ENCODE measurements at places on chromosomes 16 and 17.

DNA sequence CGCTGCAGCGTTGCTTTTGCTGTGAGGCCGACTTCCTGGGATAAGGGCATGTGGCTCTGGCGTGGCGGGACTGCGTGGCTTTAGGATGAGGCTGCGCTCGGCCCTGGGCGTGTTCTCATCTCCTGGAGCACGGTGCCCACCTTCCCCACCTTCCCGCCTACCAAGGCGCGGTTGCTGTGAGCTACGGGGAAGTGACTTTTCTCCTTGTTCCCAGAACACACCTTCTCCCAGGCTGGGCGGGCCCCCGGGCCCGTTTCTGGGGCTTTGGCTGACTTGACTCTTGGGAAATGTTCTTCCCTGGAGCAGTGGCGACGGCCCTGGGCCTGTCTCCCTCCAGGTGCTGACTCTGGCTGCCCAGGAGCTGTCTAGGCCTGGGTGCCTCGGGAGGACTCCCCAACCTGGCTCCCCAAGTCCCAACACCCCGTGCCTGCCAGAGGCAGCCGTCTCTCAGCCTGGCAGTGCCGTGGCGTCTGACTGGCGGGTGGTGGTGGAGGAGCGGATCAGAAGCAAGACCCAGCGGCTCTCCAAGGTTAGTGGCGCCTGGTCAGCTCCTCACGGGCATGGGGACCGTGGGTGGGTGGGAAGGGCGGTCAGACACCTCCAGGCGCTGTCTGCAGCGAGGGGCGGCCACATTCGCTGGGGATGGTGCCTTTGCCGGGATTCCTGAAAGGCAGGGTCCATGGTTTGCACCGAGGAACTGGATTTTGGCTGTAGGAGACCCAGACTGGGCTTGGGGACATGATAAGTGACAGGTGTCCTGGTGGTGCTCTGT lies 12.1 kb downstream of the TELO2 start:
- H3K4me3 ChIP-seq: no peak overlapping the region
- peaks cover 91% of the 10 kb centered on the region for H3K36me3 ChIP-seq
- H3K27me3 ChIP-seq: no peaks in the 10 kb centered on the region

DNA sequence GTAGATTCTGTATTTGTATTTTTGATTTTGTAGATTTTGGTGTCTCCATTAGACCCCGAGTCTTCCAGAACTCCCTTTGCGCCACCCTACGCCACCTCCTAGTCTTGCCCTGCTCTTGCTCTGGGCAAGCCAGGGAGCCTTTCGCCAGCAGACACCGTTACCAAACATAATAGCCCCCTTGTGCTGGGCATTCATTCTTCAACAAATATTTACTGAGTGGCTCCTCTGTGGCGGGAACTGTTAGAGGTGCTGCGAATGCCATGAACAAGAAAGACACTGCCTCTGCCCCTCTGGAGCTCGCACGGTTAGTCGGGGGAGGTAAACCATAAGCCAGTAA lies 841 bp upstream of the GPT2 start:
- no peak for DNase-seq
- peak overlapping the region; percentile 93 for H3K4me3 ChIP-seq
- peaks cover 20% of the 10 kb centered on the region for H3K4me1 ChIP-seq
- peak overlapping the region; percentile 75 for H3K27ac ChIP-seq
- H3K36me3 ChIP-seq: no peaks in the 10 kb centered on the region

DNA sequence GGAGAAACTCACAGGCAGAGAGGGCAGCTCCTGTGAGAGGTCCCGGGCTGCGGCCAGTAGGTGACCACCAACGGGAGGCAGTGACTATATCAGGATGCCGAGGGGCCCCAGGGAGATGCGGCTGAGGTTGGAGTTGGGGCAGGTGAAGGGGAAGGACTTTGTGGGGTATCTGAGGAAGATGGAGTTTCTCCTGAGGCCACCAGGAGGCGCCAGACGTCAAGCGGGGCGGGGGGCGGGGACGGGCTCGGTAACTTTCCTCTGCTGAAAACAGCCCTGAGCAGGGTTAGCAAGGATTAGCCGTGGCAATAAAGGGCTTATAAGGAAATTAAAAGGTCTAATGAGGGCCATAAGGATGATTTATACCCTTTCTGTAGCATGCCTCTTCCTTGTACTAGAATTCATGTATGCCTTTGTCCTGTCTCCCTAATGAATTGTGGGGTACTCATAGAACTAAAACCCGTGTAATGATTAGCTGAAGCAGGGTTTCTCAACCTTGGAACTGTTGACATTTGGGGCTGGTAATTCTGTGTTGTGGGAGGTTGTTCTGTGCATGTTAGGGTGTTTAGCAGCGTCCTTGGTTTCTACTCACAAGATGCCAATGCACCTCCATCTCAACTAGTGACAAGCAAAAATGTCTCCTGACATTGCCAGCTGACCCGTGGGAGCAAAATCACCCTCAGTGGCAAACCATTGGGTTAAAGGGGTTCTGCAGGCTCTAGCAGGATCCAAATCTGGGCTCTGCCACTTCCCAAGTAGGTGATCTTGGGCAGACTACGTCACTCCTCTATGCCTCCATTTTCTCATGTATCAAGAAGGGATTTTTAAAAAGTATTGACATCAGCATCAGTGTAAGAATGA lies 74.8 kb upstream of the GRIN2A start:
- H3K36me3 ChIP-seq: no peaks in the 10 kb centered on the region
- no peak overlapping the region for H3K4me3 ChIP-seq
- H3K4me1 ChIP-seq: no peaks in the 10 kb centered on the region
- no peak overlapping the region for H3K27ac ChIP-seq

DNA sequence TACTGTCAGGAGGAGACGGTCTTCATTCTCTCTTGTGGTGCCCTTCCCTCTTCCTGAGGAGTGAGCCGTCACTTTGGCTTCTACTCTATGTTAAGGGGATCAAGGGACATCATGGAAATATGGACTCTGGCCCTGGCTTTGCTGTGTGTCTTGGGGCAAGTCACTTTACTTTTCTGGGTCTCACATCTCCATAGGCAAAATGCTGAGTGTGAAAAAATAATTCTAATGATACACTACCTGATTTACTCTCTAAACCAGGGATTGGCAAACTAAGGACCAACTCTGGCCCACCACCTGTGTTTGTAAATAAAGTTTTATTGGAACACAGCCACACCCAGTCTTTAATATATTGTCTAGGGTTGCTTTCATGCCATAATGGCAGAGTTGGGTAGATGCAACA lies 548.7 kb upstream of the CDH5 start:
- no peaks in the 10 kb centered on the region for H3K36me3 ChIP-seq
- peak; percentile 26 for DNase-seq
- H3K4me3 ChIP-seq: no peak overlapping the region

GRCh38 chr17:48997103-48997826 lies at the start of gene IGF2BP1:
Gene IGF2BP1 (plus strand): TSS chr17:48997385. CDS start chr17:48997746, 361 bp downstream.
- H3K27me3 ChIP-seq: peaks cover 84% of the 10 kb centered on the region
- H3K4me3 ChIP-seq: peak within 1 kb of the TSS; percentile 45
- H3K27ac ChIP-seq: no peak within 1 kb of the TSS
- H3K4me1 ChIP-seq: peaks cover 33% of the 10 kb centered on the region
- no peaks in the 10 kb centered on the region for H3K36me3 ChIP-seq

- H3K4me3 ChIP-seq: no peak overlapping the region
- DNase-seq: no peak
- H3K36me3 ChIP-seq: no peaks in the 10 kb centered on the region
- no peaks in the 10 kb centered on the region for H3K27me3 ChIP-seq
- no peak overlapping the region for H3K27ac ChIP-seq
- no peaks in the 10 kb centered on the region for H3K4me1 ChIP-seq
Observed at GRCh38 chr17:70563281-70563820, 394.0 kb downstream of the KCNJ2 start.

DNA sequence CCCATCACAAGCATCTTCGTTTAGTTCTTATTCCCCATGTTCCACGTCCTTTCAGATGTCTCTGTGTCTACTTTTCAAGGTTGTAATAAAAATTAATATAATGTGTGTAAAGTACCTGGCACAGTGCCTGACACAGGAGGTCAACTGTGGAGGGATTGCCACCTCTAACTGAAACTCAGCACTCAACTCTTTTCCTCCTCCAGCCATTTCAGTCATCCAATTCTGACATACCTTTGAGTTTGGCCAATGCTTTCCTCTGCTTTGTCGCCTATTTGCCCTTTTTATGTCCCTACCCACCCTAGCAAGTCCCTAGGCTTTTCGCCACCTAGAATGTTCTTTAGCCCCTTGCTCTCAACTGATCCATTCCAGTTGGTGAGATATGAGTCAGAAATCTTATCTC lies 1.6 kb downstream of the UBE2Z start:
- H3K27me3 ChIP-seq: no peaks in the 10 kb centered on the region
- H3K36me3 ChIP-seq: peaks cover 42% of the 10 kb centered on the region
- DNase-seq: no peak

DNA sequence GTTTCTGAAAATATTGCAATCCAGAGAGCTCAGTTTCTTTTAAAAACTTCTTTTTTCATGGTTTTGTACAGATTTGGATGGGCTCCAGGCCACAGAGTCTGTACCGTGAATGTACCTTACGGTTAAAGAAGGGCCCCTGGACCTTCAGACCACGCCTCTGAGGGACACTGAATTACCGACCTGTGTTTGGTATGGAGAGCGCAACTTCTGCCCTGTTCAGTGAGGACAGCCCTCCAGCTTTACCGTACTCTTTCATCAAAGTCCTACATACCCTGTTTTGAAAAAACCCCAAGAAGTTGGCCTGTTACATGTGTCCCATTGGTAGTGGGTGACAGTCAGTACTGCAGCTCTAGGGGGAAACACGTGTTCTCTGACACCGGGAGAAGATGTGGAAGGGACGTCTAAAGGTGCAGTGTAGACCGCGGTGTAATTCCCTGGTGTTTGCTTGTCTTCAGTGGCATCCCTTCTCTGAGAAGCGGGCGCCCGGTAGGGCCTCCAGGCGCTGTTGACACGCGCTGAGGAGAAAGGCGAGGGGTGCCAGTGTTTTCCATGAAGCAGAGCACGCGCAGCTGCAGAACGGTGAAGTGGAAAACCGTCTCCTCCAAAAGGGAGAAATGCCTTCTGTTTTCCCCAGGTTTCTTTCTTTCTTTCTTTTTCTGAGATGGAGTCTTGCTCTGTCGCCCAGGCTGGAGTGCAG lies 6.2 kb downstream of the PGS1 start:
- H3K4me1 ChIP-seq: peaks cover 96% of the 10 kb centered on the region
- DNase-seq: no peak
- no peaks in the 10 kb centered on the region for H3K27me3 ChIP-seq
- H3K36me3 ChIP-seq: no peaks in the 10 kb centered on the region

- no peak overlapping the region for H3K27ac ChIP-seq
- no peaks in the 10 kb centered on the region for H3K27me3 ChIP-seq
- DNase-seq: no peak
Observed at GRCh38 chr16:4404967-4405696, 11.3 kb downstream of the CORO7 start.

- no peak overlapping the region for H3K27ac ChIP-seq
- DNase-seq: no peak
- H3K4me3 ChIP-seq: no peak overlapping the region
- no peaks in the 10 kb centered on the region for H3K4me1 ChIP-seq
- no peaks in the 10 kb centered on the region for H3K36me3 ChIP-seq
Observed at GRCh38 chr17:11901931-11902330, 95.3 kb downstream of the ZNF18 start.

- no peak overlapping the region for H3K4me3 ChIP-seq
- no peak overlapping the region for H3K27ac ChIP-seq
- no peaks in the 10 kb centered on the region for H3K36me3 ChIP-seq
- DNase-seq: no peak
- H3K27me3 ChIP-seq: no peaks in the 10 kb centered on the region
Observed at GRCh38 chr16:19238406-19238805, 47.1 kb upstream of the CLEC19A start.

- H3K27ac ChIP-seq: no peak overlapping the region
- no peak overlapping the region for H3K4me3 ChIP-seq
- DNase-seq: peak; percentile 55
- no peaks in the 10 kb centered on the region for H3K36me3 ChIP-seq
Observed at GRCh38 chr17:42284024-42284369, 4.3 kb upstream of the STAT5A start.

DNA sequence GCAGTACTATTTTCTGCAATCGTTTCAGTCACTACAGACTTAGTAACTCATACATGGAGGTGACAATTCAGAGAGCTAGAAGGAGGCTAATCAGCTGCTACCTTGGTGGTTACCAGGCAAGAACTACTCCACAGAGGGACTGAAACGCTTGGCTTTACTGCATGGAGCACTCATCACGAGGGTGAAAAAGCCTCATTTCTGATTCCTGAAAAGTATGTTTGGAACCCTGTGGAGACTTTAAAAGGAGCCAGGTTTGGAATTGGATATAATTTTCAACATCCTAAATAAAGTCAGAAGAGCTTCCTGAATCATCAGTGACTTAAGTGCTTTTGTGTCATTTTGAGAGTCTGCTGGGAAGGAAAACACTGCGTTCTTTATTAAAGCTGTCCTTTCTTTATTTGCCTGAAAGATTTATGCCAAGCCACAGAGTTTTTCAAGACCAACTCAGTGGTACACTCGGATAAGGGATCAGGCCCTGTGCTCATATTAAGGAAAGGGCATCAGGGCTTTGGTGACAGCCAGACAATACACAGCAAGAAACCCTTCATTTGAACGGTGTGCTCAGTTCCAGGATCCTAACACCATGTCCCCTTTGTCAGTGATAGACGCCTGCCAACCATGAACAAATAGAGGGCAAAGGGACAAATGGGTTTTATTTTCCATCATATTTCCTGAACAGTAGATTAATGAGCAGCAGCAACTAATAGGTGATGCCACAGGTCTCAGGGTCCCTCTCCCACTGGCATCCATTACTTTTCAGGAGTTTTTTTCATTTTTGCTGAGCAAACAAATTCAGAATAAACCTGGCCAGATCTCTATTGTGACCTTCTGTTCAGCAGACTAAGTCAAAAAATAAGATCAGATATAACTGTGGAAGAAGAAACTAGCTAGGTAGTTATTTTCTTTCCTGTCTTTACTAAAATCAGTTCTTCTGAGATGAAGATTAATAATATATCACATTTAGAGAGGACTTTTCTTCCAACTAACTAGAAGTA lies 80.5 kb upstream of the CLEC18B start:
- no peak for DNase-seq
- no peak overlapping the region for H3K4me3 ChIP-seq
- no peaks in the 10 kb centered on the region for H3K4me1 ChIP-seq
- peaks cover 22% of the 10 kb centered on the region for H3K36me3 ChIP-seq
- no peaks in the 10 kb centered on the region for H3K27me3 ChIP-seq

GRCh38 chr17:2093349-2093748 lies 38.4 kb downstream of the HIC1 start:
- no peak overlapping the region for H3K27ac ChIP-seq
- H3K4me1 ChIP-seq: peaks cover 40% of the 10 kb centered on the region
- no peak for DNase-seq
- no peaks in the 10 kb centered on the region for H3K27me3 ChIP-seq
- H3K4me3 ChIP-seq: no peak overlapping the region
